Tibial nerve (tissue), 4 donors: ENCODE measurements at places on chromosomes 4 and X. TPM values are rescaled to one million over a fixed set of nuclear protein-coding genes. Genes with fewer than 3 reads are reported as not detected.

The TMEM31 gene
- 0.63 TPM for total RNA-seq

The SERPINA7 gene
- total RNA-seq, result not detected

The GABRE gene
- 36.3 TPM for total RNA-seq

The ADAM29 gene
- total RNA-seq, result not detected

The DOCK11 gene
- 30.0 TPM for total RNA-seq

The TCEAL5 gene
- not detected for total RNA-seq

The RPS6KA6 gene
- total RNA-seq, result 0.60 TPM

GRCh38 chrX:148271263-148271662 is 229.2 kb upstream of the AFF2 start:
- DNase-seq, result no peak
- H3K27ac ChIP-seq, result no peak overlapping the region
- H3K4me1 ChIP-seq, result no peaks in the 10 kb centered on the region
- no peak overlapping the region for H3K4me3 ChIP-seq

- DNase-seq, result no peak
- no peak overlapping the region for H3K27ac ChIP-seq
- H3K27me3 ChIP-seq, result no peaks in the 10 kb centered on the region
- no peaks in the 10 kb centered on the region for H3K4me1 ChIP-seq
- no peak overlapping the region for H3K4me3 ChIP-seq
Observed at GRCh38 chr4:8550691-8551090, 29.5 kb upstream of the GPR78 start.

DNA sequence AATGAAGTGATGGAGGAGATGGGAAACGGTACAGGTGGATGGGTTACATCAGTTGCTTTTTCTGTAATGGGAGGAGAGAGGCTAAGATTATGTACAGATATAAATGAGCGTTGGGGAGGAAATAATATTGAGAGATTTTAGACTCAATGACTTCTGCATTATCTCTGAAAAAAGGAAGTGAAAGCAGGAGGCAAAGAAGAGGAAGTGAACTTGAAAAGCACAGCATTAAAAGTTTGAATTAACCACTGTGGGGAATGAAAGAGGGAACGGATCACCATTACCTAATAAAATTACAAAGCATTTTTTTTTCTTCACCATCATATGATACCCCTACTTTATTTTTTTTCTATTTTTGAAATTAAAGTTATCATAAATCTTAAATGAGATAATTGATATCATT is 1025.5 kb downstream of the RPA4 start:
- H3K27me3 ChIP-seq, result no peaks in the 10 kb centered on the region
- H3K4me3 ChIP-seq, result no peak overlapping the region
- no peak for DNase-seq
- no peaks in the 10 kb centered on the region for H3K36me3 ChIP-seq
- no peaks in the 10 kb centered on the region for H3K4me1 ChIP-seq
